ENCODE measurements at places on chromosomes 5 and 9.
A peak's percentile ranks its signal among the peaks of the same experiment; 100 is the strongest.

GRCh38 chr5:4643190-4643589 is 496.9 kb upstream of the ADAMTS16 start:
- peak; percentile 24 for DNase-seq

- no peak for DNase-seq
Observed at GRCh38 chr5:167417662-167418061, 873.8 kb upstream of the WWC1 start.

GRCh38 chr5:139131465-139131864 is 66.7 kb downstream of the SIL1 start:
- peak; percentile 34 for DNase-seq

- peak; percentile 0 for DNase-seq
Observed at GRCh38 chr5:57653636-57654290, 171.2 kb upstream of the ACTBL2 start.

DNA sequence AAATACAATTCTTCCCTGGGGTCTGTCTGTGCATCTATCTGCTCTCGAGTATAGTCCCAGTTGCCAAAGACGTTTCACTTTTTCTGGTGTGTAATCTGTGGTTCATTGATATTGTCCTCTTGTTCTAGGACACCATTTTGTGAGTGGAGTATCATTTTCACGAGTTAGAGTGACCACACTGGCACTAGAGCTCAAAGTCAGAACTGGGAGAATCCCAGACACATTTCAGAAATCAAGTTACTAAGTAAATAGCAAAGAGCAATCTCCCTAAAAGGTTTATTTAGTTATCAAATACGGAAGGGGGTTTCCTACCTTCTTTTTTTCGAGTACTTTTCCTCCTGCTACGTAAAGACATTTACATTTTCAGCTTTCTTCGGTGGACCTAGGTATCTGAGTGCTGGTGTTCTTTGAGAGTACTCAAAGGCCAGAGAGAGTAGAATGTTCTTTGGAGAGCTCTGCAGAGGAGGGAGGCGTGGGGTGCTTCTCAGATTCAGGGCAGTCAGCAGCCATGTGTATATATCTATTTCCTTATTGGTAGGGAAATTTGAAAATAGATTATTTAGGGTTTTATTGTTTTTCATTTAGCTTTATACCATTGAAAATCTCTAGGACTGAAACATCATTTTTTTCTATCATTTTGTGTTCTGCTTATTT is 8.9 kb upstream of the HSPA9 start:
- no peak for DNase-seq

GRCh38 chr5:149581931-149582768 is 852 bp downstream of the ARHGEF37 start:
- peak; percentile 19 for DNase-seq

DNA sequence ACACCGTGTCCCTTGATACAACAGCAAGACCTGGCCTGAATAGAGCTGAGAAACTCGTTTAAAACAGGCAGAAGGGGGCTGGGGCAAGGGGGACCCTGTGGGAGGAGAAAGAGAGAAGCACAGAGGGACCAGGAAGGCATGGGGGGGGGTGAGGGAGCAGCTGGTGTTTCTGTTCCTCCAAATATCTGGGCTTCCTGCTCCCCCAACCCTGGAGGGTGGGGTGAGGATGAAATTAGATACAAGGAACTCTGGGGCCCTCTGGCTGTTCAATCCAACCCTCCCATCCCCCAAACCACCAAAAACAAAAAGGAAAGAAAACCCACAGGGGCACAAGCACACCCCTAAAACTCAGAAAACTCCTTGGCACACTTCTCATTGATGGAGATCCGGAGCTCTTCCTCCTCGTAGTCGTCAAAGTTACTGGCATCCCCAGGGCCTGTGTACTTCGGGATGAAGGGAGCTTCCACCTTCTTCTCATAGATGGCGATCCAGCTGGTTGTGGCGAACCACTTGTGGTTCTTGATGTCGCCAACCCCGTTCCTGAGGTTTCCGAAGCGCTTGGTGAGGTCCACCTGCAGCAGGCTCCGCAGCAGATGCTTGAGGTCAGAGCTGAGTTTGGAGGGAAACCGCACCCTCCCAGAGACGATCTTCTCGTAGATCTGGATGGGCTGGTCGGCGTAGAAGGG is 1.1 kb downstream of the PRKACG start:
- DNase-seq: no peak

DNA sequence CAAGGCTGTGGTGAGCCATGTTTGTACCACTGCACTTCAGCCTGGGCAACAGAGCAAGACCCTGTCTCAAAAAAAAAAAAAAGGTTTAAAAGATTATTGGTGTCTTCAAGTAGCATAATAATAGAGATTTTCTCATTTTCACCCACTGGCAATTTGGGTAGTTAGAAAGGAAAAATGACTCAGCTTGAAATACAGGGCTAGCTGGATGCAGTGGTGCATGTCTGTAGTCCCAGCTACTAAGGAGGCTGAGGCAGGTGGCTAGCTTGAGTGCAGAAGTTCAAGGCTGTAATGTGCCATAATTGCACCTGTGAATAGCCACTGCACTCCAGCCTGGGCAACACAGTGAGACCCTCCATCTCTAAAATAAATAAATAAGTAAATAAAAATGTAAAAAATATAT is 111.1 kb downstream of the ARRDC3 start:
- no peak for DNase-seq

- no peak for DNase-seq
Observed at GRCh38 chr5:100950985-100951384, 47.9 kb upstream of the ST8SIA4 start.

- no peak for DNase-seq
Observed at GRCh38 chr5:13252699-13253098, 691.8 kb downstream of the DNAH5 start.

DNA sequence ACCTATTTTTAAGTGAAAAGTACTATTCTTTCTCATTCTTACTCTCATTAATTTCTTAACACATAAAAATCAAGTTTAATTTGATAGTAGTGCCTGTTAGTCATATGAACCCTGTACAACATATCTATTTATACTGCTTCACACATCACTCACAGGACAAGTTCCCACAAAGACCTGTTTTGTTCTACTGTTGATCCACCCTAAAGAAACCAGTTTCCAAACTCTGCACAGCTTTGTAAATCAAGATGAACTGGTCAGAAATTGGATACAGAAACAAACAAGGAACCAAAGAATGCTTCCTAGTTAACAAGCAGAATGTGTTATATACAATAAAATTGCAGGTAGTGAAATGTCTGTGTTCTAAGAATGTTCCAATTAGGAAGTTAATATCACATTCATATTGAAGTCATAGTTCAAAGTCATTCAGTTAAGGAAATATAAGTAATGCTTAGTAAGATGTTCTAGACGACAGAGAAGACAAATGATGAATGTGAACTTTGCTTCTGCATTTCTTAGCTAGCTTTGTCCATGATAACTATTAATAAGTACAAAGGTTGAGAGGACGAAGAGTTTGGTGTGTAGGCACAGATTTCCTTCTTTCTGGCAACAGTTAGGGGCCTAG is 33.4 kb downstream of the C9orf85 start:
- DNase-seq: no peak

DNA sequence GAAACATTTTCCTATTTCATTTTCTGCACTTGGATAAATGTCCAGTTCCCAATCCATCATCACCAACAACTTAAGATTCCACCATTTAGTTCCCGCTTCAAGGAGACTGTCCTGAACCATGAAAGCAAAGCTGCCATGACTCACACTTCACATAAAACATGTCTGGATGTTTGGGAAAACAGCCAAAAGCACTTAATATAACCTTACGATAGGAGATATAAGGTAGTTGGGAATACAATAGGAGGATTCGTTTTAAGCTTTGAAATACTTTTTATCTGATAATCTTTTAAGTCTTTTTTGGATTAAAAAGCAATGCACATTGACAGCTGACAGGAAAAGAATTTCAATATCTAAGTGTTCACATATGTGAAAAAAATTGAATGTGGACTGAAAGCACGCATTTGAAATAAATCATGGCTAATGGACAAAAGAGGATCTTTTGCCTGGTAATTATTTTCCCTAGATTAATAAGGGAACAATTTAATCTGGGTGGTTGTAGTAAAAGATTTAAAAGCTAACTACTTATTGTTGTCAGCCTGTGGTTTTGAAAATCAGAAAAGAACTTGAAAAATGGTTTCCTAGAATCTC is 17.3 kb upstream of the TGFBI start:
- no peak for DNase-seq

DNA sequence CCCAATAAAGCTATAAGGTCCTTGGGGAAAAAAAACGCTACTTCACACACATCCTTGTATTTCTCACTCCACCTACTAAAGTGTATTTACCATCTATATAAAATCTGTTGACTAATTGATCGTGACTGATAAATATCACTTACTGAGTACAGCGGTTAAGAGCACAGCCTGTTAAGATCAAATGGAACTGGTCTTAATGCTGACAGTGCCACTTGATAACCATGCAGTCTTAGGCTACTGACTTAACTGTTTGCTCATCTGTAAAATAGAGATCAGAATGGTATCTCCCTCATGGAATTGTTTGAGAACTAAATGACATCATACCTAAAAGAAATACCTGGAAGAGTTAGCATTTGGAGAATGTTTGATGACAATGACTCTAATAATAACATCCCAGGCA is 67.5 kb downstream of the ZFAND5 start:
- DNase-seq: peak; percentile 12

- no peak for DNase-seq
Observed at GRCh38 chr5:8695902-8696845, 827.2 kb downstream of the MTRR start.

DNA sequence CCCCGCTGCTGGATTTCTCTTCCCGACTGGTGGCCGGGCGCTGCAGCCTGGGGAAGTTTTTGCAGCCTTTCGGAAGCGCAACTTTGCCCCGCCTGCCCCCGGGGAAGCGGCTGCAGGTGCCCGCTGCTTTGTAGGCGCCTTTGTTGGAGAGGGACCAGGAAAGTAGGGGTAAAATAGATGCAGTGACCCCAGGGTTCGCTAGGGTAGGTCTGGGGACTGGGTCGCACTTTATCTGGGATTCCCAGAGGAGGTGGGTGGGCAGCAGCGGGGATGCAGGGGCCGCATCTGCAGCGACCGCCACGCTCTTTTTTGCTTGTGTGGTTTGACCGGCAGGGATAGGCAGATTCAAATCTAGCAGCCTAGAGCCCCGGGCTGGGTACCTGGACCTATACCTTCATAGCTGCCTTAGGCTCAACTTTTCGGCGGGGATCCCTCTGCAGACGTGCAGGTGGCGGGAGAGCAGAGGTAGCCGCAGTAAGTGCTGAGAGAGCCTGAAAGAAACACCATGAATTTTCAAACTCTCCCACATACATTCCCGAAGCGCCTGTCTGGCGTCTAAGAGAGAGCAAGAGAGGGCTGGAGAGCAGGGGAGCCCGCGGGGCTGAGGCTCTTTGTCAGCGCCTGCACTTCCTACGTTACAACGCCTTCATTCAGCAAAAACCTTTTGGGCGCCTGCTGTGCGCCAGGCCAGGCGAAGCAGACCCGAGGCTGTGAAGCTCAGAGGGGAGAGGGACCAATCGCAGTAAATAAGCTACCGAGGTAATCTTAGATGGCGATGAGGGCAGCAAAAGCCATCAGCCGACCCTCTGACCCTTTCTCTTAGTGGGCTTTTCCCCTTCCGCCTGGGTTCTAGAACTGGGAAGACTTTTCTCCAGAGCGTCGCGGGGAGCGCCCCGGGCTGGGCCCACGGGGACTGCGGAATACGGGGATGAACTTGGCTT is 642 bp downstream of the SV2C start:
- peak; percentile 69 for DNase-seq

DNA sequence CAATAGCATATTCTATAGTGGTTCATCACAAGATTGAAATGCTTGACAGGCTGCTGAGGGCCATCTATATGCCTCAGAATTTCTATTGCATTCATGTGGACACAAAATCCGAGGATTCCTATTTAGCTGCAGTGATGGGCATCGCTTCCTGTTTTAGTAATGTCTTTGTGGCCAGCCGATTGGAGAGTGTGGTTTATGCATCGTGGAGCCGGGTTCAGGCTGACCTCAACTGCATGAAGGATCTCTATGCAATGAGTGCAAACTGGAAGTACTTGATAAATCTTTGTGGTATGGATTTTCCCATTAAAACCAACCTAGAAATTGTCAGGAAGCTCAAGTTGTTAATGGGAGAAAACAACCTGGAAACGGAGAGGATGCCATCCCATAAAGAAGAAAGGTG is 43.8 kb downstream of the GCNT1 start:
- DNase-seq: no peak

GRCh38 chr5:58245476-58245840 is 214.4 kb downstream of the PLK2 start:
- no peak for DNase-seq

DNA sequence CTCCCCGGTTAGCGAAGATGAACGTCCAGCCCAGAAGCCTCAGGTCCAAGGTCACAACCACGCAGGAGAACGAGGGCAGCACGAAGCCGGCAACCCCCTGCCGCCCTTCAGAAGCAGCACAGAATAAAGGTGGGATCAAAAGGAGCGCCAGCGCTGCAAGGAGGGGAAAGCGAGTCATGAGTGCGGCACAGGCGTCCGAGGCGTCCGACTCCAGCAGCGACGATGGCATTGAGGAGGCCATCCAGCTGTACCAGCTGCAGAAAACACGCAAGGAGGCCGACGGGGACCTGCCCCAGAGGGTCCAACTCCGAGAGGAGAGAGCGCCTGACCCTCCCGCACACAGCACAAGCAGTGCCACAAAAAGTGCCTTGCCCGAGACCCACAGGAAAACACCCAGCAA is 5.8 kb downstream of the PPP1R26 start:
- DNase-seq: no peak
